G401 (cell line): ENCODE measurements at places on chromosomes 1 and 21. TPM values are rescaled to one million over a fixed set of nuclear protein-coding genes. Genes with fewer than 3 reads are reported as not detected.
A peak's percentile ranks its signal among the peaks of the same experiment; 100 is the strongest.

Gene RNF186
- not detected in 2 replicates for total RNA-seq

Gene CD164L2
- total RNA-seq, result not detected in 2 replicates

GRCh38 chr1:32349211-32349708 is 13.0 kb downstream of the FAM229A start:
- DNase-seq, result no peak

DNA sequence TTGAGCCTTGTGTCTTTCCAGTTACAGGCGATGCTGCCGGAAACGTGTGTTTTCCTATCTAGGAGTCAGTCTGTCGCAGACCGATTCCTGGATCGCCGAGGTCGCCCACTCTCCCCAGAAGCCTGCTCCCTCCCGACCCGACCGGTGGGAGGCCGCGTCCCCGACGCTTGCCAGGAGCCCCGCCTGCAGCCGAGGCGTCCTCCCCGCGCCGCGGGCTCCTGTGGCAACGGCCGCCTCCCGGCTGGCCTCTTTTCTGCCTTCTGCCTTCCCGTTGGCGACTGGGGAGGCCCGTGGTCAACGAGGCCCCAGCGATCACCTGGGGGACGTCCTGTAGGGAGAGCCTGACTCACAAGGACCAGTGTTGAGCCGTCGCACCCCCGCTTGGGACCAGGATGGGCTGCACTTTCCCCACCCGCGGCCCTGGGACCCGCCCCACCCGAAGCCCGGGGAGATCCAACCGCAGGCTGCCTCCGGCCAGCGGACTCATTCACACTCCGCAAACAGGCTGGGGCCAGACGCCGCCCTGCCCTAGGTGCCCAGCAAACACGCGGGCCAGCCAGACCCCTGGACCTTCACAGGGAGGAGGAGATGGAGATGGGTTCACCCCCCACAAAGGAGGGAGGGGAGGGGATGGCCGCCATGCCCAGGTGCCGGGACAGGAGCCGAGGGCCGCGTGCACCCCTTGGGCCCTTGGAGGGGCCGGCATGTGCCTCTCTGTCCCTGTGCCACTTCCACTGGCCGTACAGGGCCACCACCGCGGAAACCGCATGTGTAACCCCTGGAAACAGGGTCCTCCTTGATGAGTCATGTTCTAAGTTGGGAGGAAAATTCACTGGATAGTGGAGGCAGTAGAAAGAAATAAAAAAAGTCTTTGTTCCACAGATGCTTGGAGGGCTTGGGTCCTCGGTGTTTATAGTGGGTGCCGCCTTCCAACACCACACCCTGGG is 7.2 kb upstream of the COL6A1 start:
- DNase-seq, result peak; percentile 44

- DNase-seq, result no peak
Observed at GRCh38 chr1:220123889-220124288, 30.0 kb downstream of the IARS2 start.

DNA sequence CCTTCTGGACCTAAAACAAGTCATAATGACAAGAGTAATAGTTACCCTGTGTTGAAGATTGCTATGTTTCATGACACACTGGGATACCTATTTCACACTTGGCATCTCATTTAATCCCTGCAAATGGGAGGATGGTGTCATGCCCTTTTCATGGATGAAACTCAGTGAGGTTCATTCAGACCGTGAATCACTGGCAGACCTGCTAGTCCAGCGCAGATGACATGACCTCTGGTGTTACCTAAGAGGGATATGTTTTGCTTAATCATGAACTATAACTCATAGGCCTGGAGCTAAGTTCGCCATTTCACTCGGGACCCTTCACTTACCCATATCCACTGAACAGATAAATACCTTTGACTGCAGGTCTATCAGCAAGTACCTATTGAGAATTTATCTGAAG is 286.6 kb upstream of the FMN2 start:
- no peak for DNase-seq

DNA sequence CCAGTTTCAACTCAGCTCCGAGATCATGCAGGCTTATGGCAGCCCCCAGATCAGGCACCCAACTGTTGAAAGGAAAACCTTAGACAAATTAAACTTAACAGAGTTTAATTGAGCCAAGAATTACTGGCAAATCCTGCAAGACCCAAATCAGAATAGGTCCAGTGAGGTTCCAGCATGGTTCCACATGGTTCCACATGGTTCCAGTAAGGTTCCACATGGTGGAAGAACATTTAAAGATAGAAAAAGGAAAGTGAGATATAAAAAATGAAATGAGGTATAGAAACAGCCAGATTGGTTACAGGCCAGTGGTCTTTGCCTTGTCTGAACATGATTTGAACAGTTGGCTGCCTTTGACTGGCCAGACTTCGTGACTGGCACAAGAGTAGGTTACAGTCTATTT is 288.8 kb upstream of the LRRC7 start:
- no peak for DNase-seq

- no peak for DNase-seq
Observed at GRCh38 chr1:20685099-20685662, 24.0 kb upstream of the DDOST start.
